ENCODE measurements at places on chromosomes 6 and 20.

GRCh38 chr20:21781446-21782075 is 76.1 kb downstream of the PAX1 start:
- no peak for DNase-seq

GRCh38 chr6:46138281-46138680 is 8.5 kb downstream of the ENPP4 start:
- DNase-seq, result no peak

DNA sequence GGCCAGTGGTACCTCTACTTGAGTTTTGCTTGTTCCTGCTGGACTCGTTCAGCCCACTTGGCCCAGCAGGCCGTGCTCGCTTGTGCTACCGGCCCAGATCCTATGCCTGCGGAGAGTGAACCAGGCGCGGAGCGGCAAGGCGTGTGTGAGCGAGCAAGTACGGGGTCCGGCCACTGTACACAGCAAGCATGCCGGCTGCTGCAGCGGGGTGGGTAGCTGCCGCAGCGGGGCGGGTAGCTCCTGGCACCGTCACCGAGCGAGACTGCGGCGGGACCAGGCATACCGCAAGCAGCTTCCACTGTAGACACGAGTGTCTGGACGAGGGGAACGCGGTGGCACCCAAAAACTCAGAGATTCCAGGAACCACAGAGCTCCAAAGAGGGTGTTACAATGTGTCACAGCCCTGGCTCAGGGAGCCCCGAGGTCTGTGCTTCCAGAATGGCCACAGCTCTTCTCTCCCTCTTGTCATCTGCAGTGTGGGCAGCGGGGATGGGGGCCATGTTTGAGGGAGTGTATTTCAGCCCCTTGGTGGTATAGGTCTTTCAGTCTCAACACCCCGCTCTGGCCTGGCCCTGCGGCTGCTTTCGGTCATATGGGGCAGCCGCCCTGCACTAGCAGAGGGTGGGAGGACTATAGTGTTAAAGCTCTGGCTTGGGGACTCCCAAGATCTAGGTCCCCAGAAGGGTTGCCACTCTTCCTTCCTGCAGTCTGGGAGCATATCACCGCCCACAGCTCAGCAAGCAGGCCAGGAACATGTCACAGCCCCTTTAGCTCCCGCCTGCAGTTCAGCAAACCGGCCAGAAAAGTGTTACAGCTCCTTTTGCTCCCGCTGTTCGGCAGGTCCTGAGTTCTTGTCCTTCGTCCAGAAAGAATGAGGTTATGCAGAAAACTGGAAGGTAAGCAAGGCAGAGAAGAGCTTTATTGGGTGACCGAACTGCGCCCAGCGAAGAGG is 6.1 kb upstream of the RWDD1 start:
- no peak for DNase-seq

- no peak for DNase-seq
Measured at GRCh38 chr6:21949211-21949801, 347.5 kb downstream of the PRL start.

DNA sequence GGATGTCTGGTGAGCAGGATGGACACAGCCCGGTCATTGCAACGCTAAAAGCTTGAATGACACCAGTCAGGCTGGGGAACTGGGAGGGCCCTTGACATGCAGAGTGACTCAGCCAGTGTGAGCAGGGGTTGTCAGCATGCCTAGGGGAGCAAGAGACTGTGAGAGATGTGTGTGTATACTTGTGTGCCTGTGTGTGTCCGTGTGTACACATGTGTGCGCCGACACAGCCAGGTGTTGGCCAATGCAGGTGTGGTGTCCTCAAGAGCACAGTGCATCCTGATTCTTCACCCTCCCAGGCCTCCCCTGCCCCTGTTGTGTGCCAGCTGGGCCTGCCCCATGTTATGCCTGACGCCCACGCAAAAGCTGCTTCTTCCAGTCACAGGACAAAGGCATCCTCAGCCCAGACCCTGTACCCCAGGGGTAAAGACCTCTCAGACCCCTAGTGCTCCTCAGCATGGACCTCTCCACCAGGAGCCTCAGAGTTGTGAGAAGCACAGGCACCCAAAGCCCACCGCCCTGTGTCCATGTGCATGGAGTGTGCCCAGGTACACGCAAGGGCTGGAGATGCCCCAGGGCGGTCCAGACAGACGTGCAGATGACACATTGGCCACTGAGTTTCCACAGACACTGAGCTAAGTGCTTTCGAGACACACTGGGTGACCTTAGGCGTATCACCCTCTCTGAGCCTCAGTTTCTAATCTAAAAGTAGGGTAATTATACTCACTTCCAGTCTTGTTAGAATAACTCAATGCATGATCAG is 16.6 kb downstream of the NRSN2 start:
- no peak for DNase-seq

- DNase-seq, result no peak
Measured at GRCh38 chr6:113699239-113699638, 157.9 kb upstream of the MARCKS start.

Data from HS-5 (cell line).